ENCODE measurements at places on chromosomes 13 and 19. TPM values are rescaled to one million over a fixed set of nuclear protein-coding genes. Genes with fewer than 3 reads are reported as not detected.

Gene NOVA2
- not detected for total RNA-seq

Gene DAND5
- 0.16 TPM for total RNA-seq

Gene TCF3
- 236 TPM for total RNA-seq

Gene TMC4
- total RNA-seq = 4.1 TPM

Gene ZNF229
- total RNA-seq = 2.0 TPM

Gene ZNF57
- total RNA-seq = 3.1 TPM

Gene SLITRK5
- 0.38 TPM for total RNA-seq

Gene ZNF30
- total RNA-seq = 2.0 TPM

Gene ZNF729
- not detected for total RNA-seq

Gene KANK2
- total RNA-seq = 132 TPM
